Nephron progenitor cell (in vitro differentiated cells): ENCODE measurements at places on chromosomes 11 and 22.
A peak's percentile ranks its signal among the peaks of the same experiment; 100 is the strongest.

DNA sequence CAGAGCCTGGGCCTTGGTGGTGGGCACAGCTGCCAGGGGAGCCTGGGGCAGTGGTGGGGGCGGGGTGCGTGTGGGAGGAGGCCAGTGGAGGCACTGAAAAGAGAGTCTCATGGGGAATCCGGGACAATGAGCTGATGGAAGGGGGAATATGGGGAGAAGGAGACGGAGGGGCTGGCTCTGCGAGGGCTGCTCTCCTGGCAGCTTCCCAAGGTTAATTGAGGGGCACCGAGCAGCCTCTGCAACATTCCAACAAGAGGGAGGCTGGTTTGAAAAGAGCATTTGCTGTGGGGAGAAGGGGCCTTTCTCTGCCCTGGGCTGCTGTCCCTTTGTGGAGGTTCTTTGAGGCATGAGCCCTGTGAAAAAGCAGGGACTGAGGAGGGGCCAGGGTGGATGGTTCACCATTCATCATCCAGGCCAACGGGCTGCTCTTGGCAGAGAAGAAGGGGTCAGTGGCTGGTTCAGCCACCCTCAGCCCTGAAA, 9.4 kb upstream of the IGSF9B start:
- no peak for DNase-seq
- H3K27me3 ChIP-seq, result peaks cover 94% of the 10 kb centered on the region
- no peaks in the 10 kb centered on the region for H3K36me3 ChIP-seq
- H3K27ac ChIP-seq, result no peak overlapping the region
- H3K4me3 ChIP-seq, result no peak overlapping the region

DNA sequence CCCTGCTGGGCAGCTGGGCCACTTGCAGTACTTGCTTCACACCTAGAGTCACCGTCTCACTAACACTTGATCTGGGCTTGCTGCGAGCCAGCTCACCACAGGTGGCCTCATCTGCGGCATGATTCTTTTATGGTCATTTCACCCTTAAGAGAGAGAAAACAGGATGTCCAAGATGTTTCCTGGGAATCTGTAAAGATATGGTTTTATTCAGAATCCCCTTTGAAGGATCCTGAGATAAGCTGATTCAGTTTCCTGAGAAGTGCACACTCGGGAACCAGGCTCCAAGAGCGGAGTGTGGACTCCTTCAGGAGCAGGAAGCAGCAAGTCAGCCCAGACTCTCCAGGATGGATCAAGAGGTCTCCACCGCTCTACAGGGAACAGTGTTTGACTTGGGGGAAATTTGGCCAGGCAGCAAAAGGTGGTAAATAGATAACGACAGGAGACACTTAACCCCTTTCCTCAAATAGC, 21.8 kb upstream of the TP53AIP1 start:
- no peak overlapping the region for H3K27ac ChIP-seq
- no peak overlapping the region for H3K4me3 ChIP-seq
- peaks cover 10% of the 10 kb centered on the region for H3K36me3 ChIP-seq
- H3K27me3 ChIP-seq, result no peaks in the 10 kb centered on the region

DNA sequence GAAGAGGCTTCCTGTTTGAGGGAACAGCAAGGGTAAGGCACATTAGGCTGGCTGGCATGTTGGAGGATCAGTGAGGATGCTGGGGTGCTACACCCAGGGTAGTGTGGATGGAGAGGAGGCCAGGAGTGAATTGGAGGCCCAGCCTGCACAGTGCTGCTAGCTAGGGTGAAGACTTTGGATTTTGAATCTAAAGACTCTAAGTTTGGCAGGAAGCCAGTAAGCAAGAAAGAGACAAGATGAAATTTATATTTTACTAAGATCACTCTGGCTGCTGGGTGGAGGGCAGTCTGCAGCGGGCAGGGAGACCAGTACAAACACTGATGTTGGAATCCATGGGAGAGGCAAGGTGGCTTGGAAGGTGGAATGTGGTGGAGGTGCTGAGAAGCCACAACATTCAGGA, 43.6 kb downstream of the TSPAN18 start:
- peak overlapping the region; percentile 0 for H3K27ac ChIP-seq
- peaks cover 41% of the 10 kb centered on the region for H3K4me1 ChIP-seq
- no peak overlapping the region for H3K4me3 ChIP-seq
- no peak for DNase-seq

GRCh38 chr11:114775875-114776621, 97.7 kb downstream of the NXPE2 start:
- peaks cover 18% of the 10 kb centered on the region for H3K27me3 ChIP-seq
- no peak overlapping the region for H3K4me3 ChIP-seq
- no peak for DNase-seq
- H3K27ac ChIP-seq, result no peak overlapping the region
- no peaks in the 10 kb centered on the region for H3K36me3 ChIP-seq
- peaks cover 64% of the 10 kb centered on the region for H3K4me1 ChIP-seq

- DNase-seq, result peak; percentile 26
- H3K4me1 ChIP-seq, result no peaks in the 10 kb centered on the region
- no peak overlapping the region for H3K27ac ChIP-seq
- H3K27me3 ChIP-seq, result peaks cover 4% of the 10 kb centered on the region
Measured at GRCh38 chr11:93895106-93895862, 44.9 kb upstream of the VSTM5 start.
